ENCODE measurements at places on chromosomes 7 and 10.

- no peak for DNase-seq
Observed at GRCh38 chr10:124007773-124008145, 85.6 kb downstream of the CHST15 start.

- DNase-seq, result no peak
Observed at GRCh38 chr7:12244694-12245093, 33.6 kb downstream of the TMEM106B start.

GRCh38 chr7:57348646-57349269 is 101.2 kb upstream of the ZNF716 start:
- no peak for DNase-seq

GRCh38 chr10:118041316-118041715 is 5.4 kb downstream of the RAB11FIP2 start:
- DNase-seq, result no peak

DNA sequence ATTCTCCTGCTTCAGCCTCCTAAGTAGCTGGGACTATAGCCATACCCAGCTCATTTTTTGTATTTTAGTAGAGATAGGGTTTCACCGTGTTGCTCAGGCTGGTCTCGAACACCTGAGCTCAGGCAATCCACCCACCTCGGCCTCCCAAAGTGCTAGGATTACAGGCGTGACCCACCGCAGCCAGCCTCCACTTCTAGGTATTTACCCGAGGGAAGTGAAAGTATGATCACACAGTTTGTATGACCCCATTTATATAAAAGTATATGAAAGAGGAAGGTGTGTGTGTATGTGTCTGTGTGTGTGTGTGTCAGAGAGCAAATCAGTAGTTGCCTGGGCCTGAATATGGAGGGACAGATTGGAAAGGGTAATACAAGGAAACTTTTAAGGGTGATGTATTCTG is 2.0 kb upstream of the PURB start:
- DNase-seq, result no peak

- no peak for DNase-seq
Observed at GRCh38 chr10:94205396-94205831, 157.3 kb downstream of the NOC3L start.

- no peak for DNase-seq
Observed at GRCh38 chr10:7485799-7486198, 75.0 kb upstream of the SFMBT2 start.

- no peak for DNase-seq
Observed at GRCh38 chr7:43249823-43250145, 137.3 kb downstream of the HECW1 start.

GRCh38 chr7:100088621-100089457 is at the start of gene COPS6:
Gene COPS6 (plus strand): TSS chr7:100088969. CDS start chr7:100088991, 22 bp downstream.
- no peak for DNase-seq

- DNase-seq, result no peak
Observed at GRCh38 chr7:117993377-117994003, 120.2 kb upstream of the CTTNBP2 start.
